ENCODE measurements at places on chromosomes 16 and 17. TPM values are rescaled to one million over a fixed set of nuclear protein-coding genes. Genes with fewer than 3 reads are reported as not detected.

MIF4GD gene
- total RNA-seq, result 39.2 TPM

BFAR gene
- 64.2 TPM for total RNA-seq

GRAP gene
- total RNA-seq, result 28.5 TPM

VWA3A gene
- total RNA-seq, result 0.32 TPM

MLYCD gene
- 6.2 TPM for total RNA-seq

ZNF287 gene
- 6.9 TPM for total RNA-seq

MRPS23 gene
- 40.5 TPM for total RNA-seq

RPL38 gene
- total RNA-seq, result 889 TPM

CLEC3A gene
- total RNA-seq, result not detected

NETO2 gene
- 12.4 TPM for total RNA-seq

TNFRSF17 gene
- not detected for total RNA-seq

CCL16 gene
- not detected for total RNA-seq

HOXB7 gene
- total RNA-seq, result 0.66 TPM

ZNF624 gene
- total RNA-seq, result 3.8 TPM

INO80E gene
- total RNA-seq, result 98.2 TPM

SNX11 gene
- total RNA-seq, result 33.9 TPM

TAT gene
- total RNA-seq, result not detected

LDHD gene
- 0.27 TPM for total RNA-seq

ANKFY1 gene
- 90.9 TPM for total RNA-seq

CCL18 gene
- not detected for total RNA-seq

IGFBP4 gene
- 75.5 TPM for total RNA-seq

TNFRSF13B gene
- not detected for total RNA-seq

SOX15 gene
- 0.20 TPM for total RNA-seq

PPP1R27 gene
- total RNA-seq, result not detected

MMP2 gene
- total RNA-seq, result 0.24 TPM

DOK4 gene
- total RNA-seq, result 3.6 TPM

RAB37 gene
- 50.4 TPM for total RNA-seq

NAGS gene
- 0.68 TPM for total RNA-seq

KRTAP4-3 gene
- total RNA-seq, result not detected

MSLN gene
- not detected for total RNA-seq

SRL gene
- not detected for total RNA-seq

TBX21 gene
- 49.2 TPM for total RNA-seq

CBX4 gene
- 38.7 TPM for total RNA-seq

PPY gene
- total RNA-seq, result not detected

WDR81 gene
- total RNA-seq, result 59.3 TPM

MAF gene
- 67.6 TPM for total RNA-seq

PPM1E gene
- 0.12 TPM for total RNA-seq

GJC1 gene
- total RNA-seq, result 1.3 TPM

TSNAXIP1 gene
- total RNA-seq, result 0.32 TPM

ADAD2 gene
- total RNA-seq, result not detected

ACSM3 gene
- 0.78 TPM for total RNA-seq

LAT gene
- total RNA-seq, result 359 TPM

FBXO47 gene
- not detected for total RNA-seq

HOXB9 gene
- 0.15 TPM for total RNA-seq

FOXN1 gene
- not detected for total RNA-seq

RASD1 gene
- total RNA-seq, result 1.4 TPM
